ENCODE measurements at places on chromosomes 2 and 18.

GRCh38 chr2:7620255-7620654, 703.0 kb downstream of the RNF144A start:
- DNase-seq: peak; percentile 39

DNA sequence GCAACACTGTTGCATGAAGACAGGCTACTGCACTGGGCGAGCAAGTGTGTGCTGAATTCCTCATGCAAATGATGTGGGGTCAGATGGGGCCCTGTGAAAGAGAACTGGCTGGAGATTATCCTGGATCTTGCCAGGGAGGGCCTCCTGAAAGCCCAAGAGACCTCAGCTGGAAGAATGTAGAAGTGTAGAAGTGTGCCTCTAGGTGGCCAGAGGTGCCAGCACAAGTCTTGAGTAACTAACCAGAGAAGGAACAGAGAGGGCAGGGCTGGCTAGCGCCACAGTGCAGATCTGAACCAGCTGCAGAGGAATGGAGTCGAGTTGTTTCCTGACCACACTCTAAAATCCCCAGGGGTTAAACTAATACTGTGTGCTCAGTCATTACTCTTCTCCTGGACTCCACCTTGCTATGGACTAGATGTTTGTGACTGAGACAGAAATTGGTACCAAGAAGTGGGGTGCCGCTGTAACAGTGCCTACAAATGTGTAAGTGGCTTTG, 399.3 kb downstream of the LRATD1 start:
- DNase-seq: no peak

GRCh38 chr18:47143899-47144485, 6.3 kb downstream of the HDHD2 start:
- DNase-seq: no peak

- DNase-seq: no peak
These were observed 139.4 kb upstream of the CELF4 start for GRCh38 chr18:37705016-37705415.

DNA sequence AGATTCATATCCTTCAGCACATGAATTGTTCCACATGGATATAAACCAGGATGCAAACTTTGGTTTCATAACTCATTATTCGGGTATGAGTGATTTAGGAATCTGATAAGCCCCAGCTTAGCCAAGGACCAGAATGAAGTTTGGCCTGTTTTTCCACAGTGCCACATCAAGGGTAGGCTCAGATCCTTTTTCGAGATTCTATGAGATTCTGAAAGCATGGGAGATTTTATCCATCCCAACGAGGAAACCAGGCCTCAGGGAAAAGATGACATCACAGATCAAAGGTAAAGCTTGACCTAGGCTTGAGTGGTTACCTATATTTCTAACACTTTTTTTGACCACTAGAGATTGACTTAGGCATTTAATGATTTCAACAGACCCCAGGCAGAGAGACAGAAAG, 590.8 kb upstream of the PKDCC start:
- DNase-seq: no peak

- DNase-seq: no peak
These were observed 56.6 kb downstream of the RPL37A start for GRCh38 chr2:216555274-216555673.

DNA sequence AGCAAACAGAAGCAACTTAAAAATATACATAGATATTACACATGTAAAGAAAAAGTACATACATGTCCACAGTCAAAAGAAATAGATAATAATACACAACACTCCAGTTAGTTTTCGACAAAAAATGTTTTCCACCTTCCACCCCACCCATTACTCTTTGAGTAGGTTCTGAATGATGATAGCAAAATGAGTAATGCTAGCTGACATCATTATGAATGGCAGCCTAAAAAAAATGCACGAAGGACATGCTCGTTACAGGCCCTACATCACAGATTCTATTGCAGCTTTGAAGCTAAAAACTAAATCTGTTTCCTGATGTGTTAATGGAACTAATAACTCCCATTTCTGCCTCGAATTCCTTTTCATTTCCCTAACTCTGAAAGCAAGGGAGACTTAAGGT, 578.7 kb upstream of the NETO1 start:
- no peak for DNase-seq

DNA sequence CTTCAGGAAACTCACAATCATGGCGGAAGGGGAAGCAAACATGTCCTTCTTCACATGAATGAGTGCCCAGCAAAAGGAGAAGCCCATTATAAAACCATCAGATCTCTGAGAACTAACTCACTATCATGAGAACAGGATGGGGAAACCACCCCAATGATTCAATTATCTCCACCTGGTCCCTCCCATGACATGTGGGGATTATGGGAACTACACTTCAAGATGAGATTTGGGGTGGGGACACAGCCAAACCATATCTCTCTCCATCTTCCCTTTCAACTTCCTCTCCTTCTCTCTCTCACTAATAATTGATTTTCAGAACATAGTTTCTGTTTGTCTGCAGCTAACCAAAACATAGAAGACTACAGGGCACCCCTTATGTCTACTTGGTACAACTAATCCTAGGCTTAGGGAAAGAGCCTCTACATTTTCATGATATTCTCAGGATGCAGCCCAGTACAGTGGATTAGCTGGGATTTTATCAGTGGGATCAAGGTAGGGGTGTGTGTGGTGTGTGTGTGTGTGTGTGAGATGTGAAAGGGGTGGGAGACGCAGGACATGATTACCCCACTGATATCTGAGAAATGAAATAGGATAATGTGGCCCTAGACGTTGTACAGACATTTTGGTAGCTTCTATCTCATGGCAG, 2.8 kb upstream of the ATF2 start:
- peak; percentile 22 for DNase-seq

DNA sequence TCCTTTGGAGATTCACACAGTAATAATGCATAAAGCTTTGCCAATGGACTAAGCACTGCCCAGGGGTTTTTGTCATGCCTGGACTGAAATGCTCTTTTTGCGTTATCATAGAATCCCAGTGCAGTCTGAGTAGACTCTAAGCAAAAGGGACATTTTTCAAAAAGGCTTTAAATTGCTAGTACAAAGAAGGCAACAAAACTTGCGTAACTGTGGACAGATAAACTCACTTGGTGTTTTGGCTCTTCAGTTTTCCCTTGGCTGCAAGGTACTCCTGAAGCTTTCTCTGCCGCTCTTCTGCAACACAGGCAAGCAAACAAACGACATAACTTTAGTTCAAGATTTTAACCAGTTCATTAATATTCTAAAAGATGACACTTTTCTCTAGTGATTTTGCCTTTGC, 2.1 kb downstream of the CKAP2L start:
- no peak for DNase-seq

DNA sequence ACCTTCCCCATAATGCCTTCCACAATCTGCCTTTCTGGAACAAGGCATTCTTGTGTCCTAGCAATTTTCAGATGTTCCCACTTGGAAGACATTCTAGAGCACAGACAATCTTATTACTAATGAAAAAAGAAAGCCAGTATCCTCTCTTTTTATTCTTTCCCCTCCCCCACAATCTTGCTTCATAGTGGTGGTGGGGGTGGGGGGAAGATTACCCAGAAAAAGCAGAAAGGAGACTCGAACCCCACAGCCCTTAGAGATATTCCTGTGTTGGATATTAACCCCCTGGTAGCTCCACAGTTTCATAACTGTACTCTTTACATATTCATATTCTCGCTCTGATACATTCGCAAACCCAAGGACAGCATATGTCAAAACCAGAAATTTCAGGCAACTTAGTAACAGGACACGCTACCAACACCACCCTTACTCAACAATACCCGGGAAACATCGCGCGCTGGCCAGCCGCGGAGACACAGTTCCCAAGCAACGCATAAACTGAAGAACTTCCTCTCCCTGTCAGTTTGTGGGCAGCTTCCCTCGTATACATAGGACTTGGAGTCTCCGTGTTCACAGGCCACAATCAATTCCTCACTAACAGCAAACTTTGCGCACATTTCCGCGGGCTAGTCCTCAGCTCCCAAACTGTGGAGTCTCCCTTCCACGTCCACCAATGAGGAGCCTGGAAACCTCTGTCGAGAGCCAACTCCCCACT, 793 bp downstream of the NR4A2 start:
- peak; percentile 45 for DNase-seq

DNA sequence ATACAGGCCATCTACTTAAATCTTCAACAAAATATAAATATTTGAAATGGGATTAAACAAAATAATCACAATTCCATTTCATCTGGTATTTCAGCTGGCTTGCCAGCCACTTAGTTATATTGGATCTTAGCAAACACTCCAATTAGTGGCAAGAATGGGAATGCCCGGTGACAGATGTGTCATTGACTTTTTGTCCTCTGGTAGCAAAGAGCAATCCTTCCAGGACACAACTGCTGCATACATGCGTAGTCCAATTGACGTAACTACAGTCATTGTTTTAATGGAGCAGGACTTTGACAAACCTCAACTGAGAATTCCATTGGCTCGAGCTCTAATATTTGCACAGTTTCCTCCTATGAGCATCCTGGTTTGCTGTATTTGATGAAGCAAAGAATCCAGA, 69.9 kb downstream of the RNF152 start:
- DNase-seq: no peak

- DNase-seq: peak; percentile 60
These were observed 49.0 kb downstream of the SETBP1 start for GRCh38 chr18:44729631-44730101.

- DNase-seq: no peak
These were observed 44.3 kb upstream of the GLI2 start for GRCh38 chr2:120691410-120691809.

GRCh38 chr2:64345998-64346397, 108.0 kb upstream of the LGALSL start:
- DNase-seq: no peak

GRCh38 chr2:64831134-64831976, 157.8 kb upstream of the SLC1A4 start:
- DNase-seq: peak; percentile 89

GRCh38 chr2:11729362-11730212, 16.8 kb upstream of the LPIN1 start:
- DNase-seq: no peak

DNA sequence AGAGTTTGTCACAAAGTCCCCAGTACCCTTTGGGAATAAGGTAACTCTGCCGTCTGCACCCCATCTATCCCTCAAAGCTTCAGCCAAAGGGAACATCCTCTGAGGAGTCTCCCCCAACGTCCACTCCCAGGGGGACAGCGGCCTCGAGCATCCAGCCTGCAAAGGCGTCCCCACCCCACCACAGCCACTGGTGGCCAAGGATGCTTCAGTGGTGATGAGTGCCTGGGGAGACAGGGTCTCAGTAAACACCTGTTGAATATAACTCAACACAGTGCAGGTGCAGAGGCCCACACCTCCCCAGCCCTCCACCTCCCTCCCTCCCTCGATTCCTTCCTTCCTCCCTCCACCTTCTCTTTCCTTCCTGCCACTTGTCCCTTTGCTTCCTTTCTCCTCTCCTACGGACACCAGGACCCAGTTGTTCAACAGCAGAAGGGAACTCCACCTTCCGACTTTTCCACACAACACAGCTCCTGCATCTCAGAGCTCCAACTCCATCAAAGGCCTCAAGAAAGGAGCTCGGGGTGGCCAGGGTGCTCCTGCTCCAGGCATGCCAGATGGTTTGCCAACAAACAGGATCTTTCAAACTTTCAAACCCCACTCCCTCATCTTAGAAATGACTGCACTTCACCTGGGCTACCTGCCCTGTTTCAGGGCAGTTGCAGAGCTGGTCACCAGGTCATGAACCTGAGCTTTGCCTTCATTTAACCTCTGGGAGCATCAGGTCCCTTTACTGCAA, 87.8 kb upstream of the SNTG2 start:
- no peak for DNase-seq

DNA sequence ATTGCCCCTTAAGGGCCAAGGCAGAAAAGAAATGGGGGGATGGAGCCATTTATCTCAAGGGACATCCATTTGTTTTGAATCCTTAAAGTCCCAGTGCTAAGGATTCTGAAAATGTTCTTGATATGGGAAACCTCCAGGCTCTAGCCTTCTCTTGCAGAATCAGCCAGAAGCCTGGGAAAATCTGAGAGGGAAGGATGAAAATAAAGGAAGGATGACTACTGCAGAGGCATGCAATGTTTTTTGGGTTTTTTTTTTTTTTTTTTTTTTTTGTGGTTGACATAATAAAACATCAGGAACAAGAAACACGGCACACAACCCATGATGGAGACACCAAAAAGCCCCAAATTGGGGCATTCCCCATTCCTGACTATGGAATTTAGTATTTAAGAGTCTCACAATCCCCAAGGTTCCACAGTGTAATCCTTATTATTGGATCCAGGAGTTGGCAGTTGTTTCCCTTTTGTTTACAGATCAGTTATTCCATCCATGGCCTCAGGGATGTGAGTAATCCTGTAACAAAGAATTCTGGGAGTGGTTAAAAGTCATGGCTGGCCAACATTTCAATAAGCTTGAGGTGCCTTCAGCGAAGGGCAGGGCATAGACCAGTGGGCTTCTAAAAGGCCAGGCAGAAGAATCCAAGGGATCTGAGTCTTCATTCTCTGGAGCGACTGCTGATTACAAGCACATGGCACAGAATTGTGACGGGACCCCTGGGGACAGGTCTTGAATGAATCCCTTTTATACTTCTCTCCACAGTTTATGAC, 337.5 kb downstream of the GULP1 start:
- no peak for DNase-seq

- DNase-seq: no peak
These were observed 37.8 kb upstream of the CCDC150 start for GRCh38 chr2:196601430-196602306.

DNA sequence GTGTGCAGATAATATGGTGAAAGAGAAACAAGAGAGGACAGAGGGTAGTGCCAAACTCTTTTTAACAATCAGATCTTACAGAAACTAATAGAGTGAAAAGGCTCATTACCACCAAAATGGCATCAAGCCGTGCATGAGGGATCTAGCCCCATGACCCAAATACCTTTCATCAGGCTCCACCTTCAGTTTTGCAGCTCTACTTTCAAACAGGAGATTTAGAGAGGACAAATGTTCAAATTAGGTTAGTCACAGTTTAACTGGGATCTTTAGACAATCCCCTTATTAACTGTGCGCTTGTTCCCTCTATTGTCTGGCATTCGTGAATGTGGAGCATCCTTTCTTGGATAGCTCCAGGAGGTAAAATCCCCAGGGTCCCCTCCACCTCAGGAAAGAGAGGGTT, 1209.3 kb upstream of the CHAC2 start:
- DNase-seq: no peak

GRCh38 chr2:240439698-240440151, 4.3 kb downstream of the GPC1 start:
- DNase-seq: no peak

All from activated CD4-positive, alpha-beta T cell treated with anti-CD3 and anti-CD28 coated beads, Interleukin-2, Interleukin-4, amounts not matched to agents 100 ng/mL and 50 ng/mL, durations not matched to agents 16 hours and 8 hours (primary cell).